Stimulated activated CD4-positive, alpha-beta T cell treated with anti-CD3 and anti-CD28 coated beads, Interleukin-2, amount 100 ng/mL, for 24 hours (primary cell): ENCODE measurements at places on chromosomes 3 and 15.

GRCh38 chr15:43903864-43904290 is 77.1 kb downstream of the WDR76 start:
- DNase-seq: peak; percentile 54

GRCh38 chr15:89490081-89490813 is 6.1 kb downstream of the RHCG start:
- DNase-seq: no peak

- peak; percentile 66 for DNase-seq
Measured at GRCh38 chr3:114308830-114309229, 15.0 kb downstream of the TIGIT start.

DNA sequence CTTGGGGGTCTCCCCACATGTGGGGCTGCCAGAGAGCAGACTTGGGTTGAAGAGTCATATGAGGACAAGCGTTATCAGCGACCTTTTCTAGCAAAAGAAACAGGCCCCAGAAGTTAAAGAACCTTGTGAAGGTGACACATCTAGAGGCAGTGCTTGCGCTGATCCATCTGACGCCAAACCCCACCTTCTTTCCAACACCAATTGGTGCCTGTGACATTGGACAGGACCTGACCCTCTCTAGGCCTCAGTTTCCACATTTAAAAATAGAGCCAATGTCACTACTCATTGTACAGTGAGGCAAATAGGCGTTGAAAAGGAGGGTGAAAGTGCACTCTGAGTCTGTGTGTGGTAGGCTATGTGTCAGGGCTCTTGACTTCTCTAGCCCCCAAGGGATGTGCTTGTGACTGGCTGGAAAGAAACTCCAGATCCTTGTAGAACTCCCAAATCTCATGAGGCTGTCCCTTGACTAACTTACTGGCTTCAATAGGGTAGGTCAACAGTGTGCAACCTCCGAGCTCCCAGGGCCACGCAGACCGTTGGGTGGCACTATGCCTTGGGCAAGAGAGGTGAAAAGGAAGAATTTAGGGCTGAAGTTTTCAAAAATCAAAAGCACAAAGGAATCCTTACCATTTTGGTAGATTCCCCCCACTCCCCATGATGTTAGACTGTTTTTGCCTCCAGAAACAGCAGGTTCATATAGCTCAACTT is 666 bp upstream of the FAM219B start:
- DNase-seq: no peak

DNA sequence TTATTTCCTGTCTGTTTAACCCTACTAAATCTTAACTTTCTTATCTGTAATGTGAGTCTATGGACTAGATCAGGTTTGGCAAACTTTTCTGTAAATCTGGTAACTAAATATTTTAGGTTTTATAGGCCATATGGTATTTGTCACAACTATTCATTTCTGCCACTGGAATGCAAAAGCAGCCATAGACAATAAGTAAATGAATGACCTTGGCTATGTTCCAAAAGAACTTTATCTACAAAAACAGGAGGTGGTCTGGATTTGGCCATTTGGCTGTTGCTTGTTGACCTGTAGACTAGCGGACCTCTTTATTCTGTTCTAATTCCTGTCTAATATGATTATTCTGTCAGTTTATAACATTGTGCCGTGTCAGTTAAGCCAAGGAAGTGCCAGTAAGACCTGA is 314.2 kb downstream of the LPP start:
- no peak for DNase-seq

DNA sequence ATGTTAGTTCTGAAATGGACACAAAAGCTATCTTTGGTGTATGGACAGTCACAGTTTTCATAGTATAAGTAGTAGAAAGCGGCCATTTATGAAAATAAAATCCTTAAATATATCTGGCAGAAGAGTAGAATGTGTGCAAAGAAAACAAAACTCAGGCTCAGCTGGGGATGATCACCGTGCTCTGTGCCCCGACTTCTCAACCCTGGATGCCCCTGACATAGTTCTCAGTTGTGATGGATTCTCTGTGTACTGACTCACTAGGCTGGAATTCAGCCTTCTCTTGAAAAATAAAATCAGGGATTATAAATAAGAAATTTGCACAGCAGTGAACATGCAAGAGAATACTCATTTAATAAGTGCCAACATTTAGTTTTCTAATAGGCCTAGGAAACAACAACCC is 925.1 kb upstream of the NR2F2 start:
- DNase-seq: no peak

DNA sequence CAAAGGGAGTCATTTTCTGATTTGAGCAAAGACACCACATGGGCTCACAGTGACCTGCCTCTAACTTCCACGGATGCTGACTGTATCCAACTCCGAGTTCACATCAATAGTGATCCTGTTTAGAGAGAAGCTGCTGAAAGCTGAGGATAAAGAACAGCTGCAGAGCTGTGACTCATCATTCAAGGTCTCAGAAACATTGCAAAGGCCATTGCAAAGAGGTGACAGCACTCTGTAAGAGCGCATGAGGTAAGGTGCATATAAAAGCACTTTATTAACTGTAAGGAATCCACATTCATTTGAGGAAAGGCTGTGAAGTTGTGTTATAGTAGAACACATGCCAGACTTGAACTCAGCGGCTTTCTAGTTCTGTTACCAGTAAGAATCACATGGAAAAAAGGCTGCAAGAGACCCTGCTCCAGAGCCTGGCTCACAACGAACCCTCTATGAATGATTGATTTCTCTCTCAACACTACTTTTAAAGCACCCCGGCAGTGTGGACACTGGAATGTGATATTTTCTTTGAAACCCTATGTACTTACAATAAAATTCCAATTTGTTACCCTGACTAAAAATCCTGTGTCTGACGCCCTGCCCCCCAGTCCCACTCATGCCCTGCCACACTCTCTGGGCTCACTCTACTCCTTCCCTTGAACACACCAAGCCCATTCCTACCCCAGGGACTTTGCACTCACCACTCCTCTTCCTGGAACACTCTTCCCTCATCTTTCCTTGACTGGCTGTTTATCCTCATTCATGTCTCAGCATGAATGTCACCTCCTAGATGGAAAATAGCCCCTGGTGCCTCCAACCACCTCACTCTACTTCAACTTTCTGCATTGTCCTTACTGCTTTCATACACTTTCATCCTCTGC is 111.2 kb downstream of the LSM3 start:
- no peak for DNase-seq

- peak; percentile 73 for DNase-seq
Measured at GRCh38 chr15:40506964-40507571, 36.3 kb downstream of the CHST14 start.

DNA sequence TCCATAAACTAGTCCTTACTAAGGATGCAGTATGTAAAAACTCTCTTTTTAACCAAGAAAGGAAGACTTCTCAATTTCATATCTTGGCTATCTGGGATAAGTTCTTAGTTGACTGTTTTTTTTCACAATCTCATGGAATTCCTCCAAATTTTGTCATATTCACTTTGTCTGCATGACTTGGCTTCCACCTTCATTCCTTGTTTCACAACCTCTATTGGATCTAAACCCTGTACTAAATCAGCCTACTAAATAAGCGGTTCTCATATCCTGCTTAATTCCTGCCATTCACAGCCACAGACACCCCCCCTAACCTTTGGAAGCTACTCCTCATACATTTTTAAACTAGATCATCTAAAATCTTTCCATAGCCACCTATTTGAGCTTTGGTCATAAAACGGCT is 370.6 kb upstream of the NAALADL2 start:
- no peak for DNase-seq

DNA sequence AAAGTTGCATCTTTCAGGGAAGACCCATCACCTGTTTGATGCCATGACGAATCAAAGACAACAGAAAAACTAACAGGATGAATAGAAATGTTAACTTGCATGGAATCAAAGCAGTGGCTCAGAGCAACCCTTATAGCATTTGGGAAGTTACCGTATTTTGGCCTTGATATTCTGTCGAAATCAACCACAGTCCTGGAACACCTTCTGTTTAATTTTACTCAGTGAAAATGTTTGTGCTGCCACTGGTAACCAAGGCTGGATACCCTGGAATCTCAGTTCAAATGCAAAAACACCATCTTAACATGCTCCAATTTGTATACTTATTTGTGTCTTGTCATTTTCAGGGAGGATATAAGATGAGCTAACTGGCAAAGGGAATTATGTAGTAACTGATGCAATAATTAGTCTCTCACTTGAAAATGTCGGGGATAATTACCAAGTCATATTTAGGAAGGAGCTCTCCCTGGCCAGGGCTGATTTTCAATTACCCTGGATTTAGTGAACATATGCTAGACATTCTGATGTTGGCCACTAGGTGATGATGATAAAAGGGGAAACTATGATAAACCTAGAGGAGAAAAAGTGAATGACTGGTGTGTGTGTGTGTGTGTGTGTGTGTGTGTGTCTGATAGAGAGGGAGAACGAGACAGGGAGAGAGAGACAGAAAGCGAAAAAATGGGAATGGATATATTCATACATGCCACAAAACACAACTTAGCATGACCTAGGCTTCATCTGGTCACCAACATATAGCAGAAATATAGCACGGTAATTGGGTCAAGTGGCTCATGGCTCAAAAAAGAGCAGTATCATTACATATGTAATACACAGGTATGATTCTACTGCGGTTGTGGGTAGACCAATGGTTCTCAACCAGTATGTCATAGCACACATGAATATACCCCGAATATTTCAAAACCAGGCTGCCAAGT is 19.0 kb upstream of the PRICKLE2 start:
- DNase-seq: no peak

- DNase-seq: no peak
Measured at GRCh38 chr3:102827386-102827785, 392.6 kb downstream of the ZPLD1 start.

DNA sequence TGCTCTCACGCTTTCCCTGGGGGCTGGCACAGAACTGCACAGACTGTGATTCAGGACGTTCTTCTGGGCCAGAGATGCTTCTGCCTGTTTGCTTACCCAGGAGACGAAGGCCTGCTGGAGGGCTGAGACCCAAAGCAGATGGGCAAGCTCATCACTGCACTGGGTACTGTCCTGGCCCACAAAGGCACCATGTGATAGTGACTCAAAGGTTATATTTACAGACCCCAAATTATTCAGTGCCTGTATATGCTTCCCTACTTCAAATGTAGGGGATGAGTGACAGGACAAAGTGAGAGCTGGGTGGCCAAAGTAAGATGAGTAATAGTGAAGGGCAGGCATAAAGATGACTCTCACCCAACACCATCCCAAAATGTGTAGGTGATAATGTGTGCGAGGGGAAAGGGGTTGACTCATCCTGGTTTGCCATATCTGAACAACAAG is 127.4 kb downstream of the WDR76 start:
- DNase-seq: peak; percentile 7

DNA sequence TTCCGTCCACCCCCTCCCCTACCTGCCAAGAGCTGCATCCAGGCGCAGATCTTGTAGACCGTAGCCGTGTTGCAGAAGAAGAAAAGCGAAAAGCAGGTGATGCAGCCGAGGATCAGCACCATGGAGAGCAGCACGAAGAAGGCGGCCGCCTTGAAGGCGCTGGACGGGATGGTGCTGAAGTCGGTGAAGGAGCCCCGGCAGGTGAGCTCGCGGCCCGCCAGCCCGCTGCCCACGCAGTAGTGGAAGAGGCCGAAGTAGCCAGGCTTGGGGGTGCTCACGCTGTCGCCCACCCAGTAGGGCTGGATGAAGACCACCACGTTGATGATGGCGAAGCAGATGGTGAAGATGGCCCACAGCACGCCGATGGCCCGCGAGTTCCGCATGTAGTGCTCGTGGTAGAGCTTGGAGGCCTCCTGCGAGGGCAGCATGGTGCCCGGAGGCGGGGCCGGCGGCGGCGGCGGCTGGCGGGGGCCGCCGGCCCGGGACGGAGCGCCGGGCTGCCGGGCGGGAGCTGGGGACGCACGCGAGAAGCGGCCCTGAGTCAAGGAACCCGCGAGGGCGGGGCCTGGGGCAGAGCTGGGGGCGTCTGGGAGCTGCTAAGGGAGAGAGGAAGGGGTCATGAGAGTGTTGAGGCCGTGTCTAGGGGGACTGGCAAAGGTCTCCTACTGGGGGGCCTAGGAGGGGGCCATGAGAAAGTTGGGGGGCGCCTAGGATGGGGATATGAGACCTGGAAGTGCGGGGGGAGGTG is 1.2 kb downstream of the LHFPL4 start:
- DNase-seq: peak; percentile 52
